ENCODE measurements at places on chromosomes 7 and 10.

GRCh38 chr7:27433581-27433980, 191.0 kb downstream of the EVX1 start:
- no peak for DNase-seq

DNA sequence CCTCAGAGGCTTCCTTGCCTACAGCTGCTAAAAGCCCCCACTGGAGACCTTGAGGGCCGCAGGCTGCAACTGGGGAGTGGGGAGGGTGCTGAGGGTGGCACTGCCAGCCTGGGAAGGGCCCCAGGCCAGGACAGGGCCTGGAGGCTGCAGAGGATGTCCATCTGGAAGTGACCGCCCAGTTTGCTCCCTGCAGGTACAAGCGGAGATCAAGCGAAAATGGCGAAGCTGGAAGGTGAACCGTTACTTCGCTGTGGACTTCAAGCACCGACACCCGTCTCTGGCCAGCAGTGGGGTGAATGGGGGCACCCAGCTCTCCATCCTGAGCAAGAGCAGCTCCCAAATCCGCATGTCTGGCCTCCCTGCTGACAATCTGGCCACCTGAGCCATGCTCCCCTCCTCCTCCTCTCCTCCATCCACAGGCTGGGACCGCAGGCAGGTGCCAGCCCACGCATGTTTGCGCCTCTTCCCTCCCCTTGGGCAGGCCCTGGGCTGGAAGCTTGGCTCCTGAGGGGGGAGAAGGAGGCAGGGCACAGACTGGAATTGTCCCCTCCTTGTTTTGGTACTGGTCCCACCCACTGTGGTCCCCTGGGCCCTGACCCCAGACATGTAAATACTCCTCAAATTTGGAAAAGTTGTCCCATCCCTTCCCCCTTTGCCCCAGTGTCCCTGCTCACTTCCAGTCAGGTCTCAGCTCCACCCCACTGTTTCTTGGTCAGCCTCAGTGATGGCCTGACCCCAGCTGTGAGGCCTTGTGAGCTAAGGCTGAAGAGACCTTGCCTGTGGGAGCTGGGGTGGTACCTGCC, 54.4 kb downstream of the ADCYAP1R1 start:
- no peak for DNase-seq

GRCh38 chr10:61063901-61064300, 119.9 kb upstream of the RHOBTB1 start:
- DNase-seq: no peak

GRCh38 chr10:6409971-6410643, 170.0 kb downstream of the PRKCQ start:
- DNase-seq: no peak

GRCh38 chr7:15508258-15508657, 53.6 kb downstream of the AGMO start:
- no peak for DNase-seq

Data from GM06990 (cell line).